ENCODE measurements at places on chromosomes 3 and 15.
A peak's percentile ranks its signal among the peaks of the same experiment; 100 is the strongest.

DNA sequence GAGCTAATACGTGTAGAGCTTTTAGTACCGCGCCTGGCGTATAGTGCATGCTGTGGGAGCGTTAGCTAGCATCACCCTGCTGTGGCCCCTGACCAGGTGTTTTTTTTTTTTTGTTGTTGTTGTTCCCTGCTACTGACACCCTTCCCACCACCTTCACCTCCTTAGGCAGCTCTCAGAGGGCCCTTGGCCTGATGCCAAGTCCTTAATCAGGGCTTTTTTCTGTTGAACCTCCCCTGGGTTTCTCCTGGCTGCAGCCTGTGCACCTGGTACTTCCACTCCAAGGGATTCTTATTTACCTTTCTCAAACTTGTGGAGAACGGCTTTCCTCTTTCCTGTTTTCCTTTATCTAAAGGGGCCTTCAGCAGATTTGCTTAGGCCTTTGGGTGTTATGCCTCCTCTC is 53.3 kb downstream of the SLC7A14 start:
- no peak for DNase-seq

GRCh38 chr15:57591237-57591821 is 375 bp upstream of the MYZAP start:
- no peak for DNase-seq

DNA sequence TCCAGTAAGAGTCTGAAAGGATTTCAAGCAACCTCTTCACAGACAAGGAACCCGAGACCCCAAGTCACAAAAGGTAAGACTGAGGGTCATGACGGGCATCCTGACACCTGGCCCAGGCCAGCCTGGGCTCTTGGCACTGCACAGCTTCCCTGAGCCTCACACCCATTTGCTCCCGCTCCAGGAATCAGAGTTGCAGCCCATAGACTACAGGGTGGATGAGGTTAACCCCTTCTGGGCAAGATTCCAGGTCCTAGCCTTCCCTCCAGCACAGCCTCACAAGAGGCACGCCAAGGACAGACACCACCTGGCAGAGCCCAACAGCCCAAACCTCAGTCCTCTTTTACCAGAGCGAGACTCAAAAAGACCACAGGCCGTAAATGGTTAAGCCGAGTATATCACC is 36.2 kb downstream of the RBPMS2 start:
- DNase-seq = peak; percentile 36

GRCh38 chr3:42714171-42714852 is 11.7 kb upstream of the HHATL start:
- DNase-seq = no peak

- peak; percentile 76 for DNase-seq
Observed at GRCh38 chr3:129605203-129605921, 1.1 kb downstream of the PLXND1 start.

GRCh38 chr3:160154596-160154995 is 70.6 kb upstream of the C3orf80 start:
- DNase-seq = no peak

GRCh38 chr3:123401836-123402530 is 46.9 kb downstream of the ADCY5 start:
- no peak for DNase-seq

Measured in muscle of leg (tissue), 16 donors.